ENCODE measurements at places on chromosomes 7 and 10.

- DNase-seq = no peak
These were observed 13.2 kb upstream of the ABCB5 start for GRCh38 chr7:20602306-20602705.

DNA sequence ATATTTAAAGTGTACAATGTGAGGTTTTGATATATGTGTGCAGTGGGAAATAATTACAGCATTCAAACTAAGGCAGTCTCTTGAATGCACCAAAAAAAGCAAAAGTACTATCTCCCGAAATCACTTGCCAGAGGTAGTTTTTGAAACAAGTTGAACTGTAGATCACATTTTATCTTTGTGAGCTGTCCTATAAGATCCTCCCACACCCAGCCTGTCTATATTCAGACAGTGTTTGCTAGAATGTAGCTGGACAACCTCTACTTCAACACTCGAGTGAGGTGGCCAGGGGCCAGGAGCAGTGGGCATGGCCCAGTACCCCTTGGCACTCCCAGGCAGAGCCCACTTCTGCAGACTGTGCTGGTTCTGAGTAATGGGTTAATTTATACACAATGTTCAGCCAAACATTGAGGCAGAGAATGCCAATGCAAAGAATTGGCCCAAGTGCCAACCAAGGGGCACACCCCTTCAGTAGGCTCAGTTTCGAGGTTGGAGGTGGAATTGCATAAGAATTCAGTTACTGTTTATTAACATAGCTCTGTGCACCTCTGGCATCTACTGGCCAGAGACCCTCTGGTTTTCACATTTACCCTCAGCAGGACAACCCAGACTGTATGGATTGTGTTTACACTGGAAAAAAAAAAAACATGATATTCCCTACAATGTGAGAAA lies 70.5 kb downstream of the AHR start:
- no peak for DNase-seq

DNA sequence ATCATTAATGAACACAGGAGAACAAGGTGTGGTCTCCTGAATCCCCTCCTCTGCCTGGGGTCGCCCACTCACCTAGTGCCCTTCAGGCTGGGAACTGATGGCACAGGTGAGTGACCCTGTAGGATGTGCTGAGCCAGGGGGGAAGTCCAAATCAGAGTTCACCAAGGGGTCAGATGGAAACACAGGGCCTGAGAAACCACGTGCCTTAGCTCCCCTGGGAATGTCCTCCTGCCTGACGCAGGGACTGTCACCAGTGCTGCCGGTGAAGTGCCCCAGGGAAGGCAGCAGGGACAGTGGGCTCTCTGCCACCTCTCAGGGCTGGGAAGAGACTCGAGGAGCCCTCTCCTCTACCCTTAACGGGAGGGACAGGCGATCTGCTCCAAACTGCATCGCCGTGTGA lies 5.8 kb upstream of the PYROXD2 start:
- DNase-seq = no peak

DNA sequence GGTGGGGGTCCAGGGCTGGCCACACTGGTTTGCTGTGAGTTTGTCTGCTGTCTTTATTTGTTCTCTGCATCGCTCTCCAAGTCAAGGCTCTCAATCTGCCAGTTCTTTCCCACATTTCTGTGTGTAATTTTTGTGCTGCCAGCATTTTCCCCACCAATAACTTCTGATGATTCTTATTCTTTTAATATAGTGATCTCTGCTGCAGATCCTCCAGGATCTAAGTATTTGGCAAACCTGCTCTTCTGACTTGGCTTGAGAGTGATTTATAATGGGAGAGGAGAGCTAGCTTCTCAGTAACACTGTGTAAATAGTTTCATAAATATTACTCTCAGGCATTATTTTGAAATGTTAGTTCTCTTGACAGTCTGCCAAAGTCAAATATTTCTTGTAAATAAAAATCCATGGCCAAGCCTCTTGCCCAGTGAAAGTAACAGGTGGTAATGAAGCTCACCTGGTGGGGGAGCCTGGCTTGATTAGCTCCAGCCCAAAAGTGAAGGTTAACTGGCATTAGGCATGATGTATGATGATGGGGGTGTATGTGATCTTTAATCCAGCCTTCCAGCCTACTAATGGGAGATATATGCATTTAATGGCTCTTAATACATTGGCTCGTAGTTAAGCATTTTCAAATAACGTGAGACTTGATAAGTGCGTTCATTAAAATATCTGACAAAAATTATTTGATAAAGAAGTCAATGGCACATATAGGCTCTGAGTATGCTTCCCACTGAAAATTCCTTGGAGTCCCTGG lies 1055.9 kb downstream of the KCNMA1 start:
- no peak for DNase-seq

- no peak for DNase-seq
These were observed 767 bp downstream of the EIF4EBP2 start for GRCh38 chr10:70404787-70405036.

DNA sequence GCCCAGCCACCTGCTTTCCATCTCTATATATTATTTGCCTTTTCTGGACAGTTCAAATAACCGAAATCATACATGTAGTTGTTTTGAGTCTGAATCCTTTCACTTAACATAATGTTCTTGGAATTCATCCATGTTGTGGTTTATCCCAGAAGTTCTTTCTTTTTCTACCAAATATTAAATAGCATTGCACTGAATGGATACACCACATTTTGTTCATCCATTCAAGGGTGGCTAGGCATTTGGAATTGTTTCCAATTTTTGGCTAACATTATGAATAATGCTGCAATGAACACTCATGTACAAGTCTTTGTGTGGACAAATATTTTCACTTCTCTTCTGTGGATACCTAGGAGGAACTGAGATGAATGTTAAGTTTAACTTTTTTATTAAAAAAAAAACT lies 18.0 kb downstream of the DNAJC1 start:
- DNase-seq = no peak

- no peak for DNase-seq
These were observed 19.7 kb downstream of the SUFU start for GRCh38 chr10:102523250-102524029.

DNA sequence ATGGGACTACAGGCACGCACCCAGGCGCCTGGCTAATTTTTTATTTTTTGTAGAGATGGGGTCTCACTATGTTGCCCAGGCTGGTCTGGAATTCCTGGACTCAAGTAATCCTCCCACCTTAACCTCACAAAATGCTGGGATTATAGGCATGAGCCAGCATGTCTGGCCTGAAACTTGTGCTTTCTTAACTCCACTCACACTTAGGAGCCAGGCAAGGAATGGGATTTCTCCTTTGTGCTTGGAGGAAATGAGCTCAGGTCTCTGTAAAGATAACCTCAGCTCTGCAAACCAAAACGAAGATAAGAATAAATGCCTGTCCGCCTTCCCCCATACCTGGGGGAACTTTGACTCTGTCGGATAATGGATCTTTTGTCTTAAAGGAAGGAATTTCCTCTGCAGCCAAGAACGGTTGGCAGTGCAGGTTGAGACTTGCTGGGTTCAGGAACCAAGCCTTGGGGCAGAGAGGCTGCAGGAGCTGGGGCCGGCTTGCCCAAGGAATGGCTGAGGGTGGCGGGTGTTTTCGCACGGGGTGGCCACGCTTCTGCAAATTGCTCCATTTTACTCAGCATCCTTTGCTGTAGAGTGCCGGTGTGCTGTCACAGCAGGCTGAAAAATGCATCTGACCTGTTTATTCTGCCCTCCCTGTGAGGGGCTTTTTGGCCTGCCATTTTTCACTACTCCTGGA lies 174.2 kb downstream of the KIAA1217 start:
- DNase-seq = no peak

Measured in SHP77 treated with DMSO at 0.1 percent for 48 hours (cell line).